ENCODE measurements at places on chromosomes 6 and 20.
A peak's percentile ranks its signal among the peaks of the same experiment; 100 is the strongest.

GRCh38 chr20:4519534-4519933, 202.2 kb upstream of the PRND start:
- no peaks in the 10 kb centered on the region for H3K36me3 ChIP-seq
- H3K4me3 ChIP-seq, result no peak overlapping the region
- DNase-seq, result no peak
- H3K27me3 ChIP-seq, result no peaks in the 10 kb centered on the region
- H3K27ac ChIP-seq, result no peak overlapping the region

DNA sequence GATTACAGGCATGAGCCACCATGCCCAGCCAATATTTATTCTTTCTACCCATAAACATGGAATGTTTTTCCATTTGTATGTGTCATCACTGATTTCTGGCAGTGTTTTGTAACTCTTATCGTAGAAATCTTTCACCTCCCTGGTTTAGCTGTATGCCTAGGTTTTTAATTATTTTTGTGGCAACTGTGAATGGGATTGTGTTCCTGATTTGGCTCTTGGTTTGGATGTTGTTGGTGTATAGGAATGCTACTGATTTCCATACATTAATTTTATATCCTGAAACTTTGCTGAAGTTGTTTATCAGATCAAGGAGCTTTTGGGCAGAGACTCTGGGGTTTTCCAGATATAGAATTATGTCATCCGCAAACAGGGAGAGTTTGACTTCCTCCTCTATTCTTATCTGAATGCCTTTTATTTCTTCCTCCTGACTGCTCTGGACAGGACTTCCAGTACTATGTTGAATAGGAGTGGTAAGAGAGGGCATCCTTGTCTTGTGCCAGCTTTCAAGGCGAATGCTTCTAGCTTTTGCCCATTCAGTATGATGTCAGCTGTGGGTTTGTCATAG, 198.6 kb downstream of the ZDHHC14 start:
- peaks cover 3% of the 10 kb centered on the region for H3K4me1 ChIP-seq
- no peaks in the 10 kb centered on the region for H3K27me3 ChIP-seq
- no peaks in the 10 kb centered on the region for H3K36me3 ChIP-seq
- no peak overlapping the region for H3K4me3 ChIP-seq
- peak overlapping the region; percentile 26 for H3K27ac ChIP-seq

DNA sequence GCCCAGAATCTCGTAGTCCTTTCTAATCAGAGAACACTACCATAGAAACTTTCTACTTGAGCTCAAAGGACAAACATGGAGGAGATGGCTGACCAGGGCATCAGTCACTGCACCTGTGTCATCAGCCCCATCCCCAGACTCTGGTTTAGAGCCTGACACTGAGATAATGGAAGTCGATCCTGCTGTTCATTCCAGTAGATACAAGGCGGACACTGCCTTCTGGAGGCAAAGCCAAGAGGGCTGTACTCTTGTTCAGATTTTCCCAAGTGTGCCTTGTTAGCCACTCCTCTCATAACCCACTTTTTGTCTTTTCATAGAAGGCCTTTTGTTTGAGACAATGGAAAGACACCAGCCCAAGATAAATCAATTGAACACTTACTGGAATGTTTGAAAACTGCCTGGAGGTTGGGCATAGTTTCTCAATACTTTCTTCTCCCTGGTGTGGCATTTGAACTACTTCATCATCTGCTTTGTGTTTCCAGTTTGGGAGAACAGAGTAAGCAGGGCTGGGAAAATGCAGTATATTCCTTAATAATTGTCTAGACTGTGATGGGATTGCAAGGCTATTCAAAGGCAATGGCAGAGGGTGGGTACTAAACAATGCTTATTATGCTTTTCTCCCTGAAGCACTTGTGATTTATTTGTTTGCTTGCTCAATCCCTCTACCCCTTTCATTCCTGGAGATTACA, 99.7 kb downstream of the CLIC5 start:
- H3K36me3 ChIP-seq, result no peaks in the 10 kb centered on the region
- H3K4me1 ChIP-seq, result no peaks in the 10 kb centered on the region
- no peak overlapping the region for H3K27ac ChIP-seq
- H3K4me3 ChIP-seq, result no peak overlapping the region
- DNase-seq, result no peak

GRCh38 chr20:1108437-1108920, 9.9 kb upstream of the PSMF1 start:
- DNase-seq, result no peak
- no peak overlapping the region for H3K4me3 ChIP-seq
- H3K36me3 ChIP-seq, result no peaks in the 10 kb centered on the region
- no peak overlapping the region for H3K27ac ChIP-seq

- H3K36me3 ChIP-seq, result no peaks in the 10 kb centered on the region
- no peak for DNase-seq
- no peak overlapping the region for H3K4me3 ChIP-seq
- no peak overlapping the region for H3K27ac ChIP-seq
- H3K27me3 ChIP-seq, result no peaks in the 10 kb centered on the region
These were observed 1288.1 kb upstream of the MAP3K7 start for GRCh38 chr6:91874971-91875370.

DNA sequence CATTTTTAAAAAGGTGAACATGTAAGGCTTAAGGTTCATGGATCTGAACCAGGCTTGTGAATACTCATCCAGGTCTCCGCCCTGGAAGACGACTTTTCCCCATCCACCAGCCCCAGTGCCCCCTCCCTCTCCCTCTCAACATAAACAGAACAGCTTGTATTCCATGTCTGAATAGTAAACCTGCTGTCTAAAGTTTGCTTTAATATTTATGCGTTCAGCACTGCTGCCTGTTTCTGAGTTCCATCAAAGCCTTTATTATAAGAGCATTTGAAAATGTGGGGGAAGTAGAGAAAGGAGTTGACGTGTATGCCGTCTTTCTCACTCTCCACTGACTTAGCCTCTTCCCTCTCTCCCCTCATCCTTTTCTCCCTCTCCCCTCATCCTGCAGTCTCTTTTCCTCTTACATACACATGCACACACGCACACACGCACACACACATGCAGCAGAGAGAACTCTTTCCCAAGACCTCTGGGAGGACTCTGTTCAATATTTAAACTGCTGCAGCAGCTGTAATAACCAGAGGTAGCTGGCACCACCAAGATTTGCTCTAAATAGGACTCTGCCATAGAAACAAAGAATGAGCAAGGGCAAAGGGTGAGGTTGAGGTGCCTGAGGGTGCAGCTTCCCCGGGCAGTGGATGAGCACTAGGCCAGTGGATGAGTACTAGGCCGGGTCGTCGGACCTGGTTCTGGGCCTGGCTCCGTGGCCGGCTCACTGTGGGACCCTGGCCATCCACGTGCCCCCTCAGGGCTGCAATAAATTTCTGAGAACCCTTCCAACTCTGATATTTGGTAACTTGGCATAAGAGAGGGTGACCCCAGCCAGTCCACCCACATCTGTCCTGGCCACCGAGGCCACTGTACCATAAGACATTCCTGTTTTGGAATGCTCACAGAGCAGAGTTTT, 35.4 kb upstream of the VSTM2L start:
- H3K36me3 ChIP-seq, result peaks cover 14% of the 10 kb centered on the region
- no peaks in the 10 kb centered on the region for H3K4me1 ChIP-seq
- H3K27me3 ChIP-seq, result no peaks in the 10 kb centered on the region
- no peak for DNase-seq
- no peak overlapping the region for H3K4me3 ChIP-seq

DNA sequence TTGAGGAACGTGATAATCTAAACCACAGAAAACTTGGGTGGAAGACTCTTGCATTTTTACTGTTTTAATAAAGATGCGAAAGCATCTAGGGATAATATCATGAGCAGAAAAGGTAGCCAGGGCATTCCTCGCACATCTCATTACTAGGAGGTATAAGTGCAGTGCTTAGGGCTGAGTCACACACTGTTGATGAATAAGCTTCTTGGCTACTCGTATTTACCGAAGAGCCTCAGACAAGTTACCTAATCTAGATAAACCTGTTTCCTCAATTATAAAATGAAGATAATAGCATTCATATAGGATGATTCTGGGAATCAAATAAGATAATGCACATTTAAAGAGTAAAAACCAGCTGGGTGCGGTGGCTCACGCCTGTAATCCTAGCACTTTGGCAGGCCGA, 780 bp upstream of the KIAA0319 start:
- H3K4me1 ChIP-seq, result peaks cover 18% of the 10 kb centered on the region
- no peaks in the 10 kb centered on the region for H3K36me3 ChIP-seq
- H3K27me3 ChIP-seq, result peaks cover 5% of the 10 kb centered on the region

- H3K27ac ChIP-seq, result no peak overlapping the region
- H3K36me3 ChIP-seq, result no peaks in the 10 kb centered on the region
- H3K27me3 ChIP-seq, result no peaks in the 10 kb centered on the region
- no peaks in the 10 kb centered on the region for H3K4me1 ChIP-seq
- H3K4me3 ChIP-seq, result no peak overlapping the region
- no peak for DNase-seq
These were observed 41.2 kb upstream of the REV3L start for GRCh38 chr6:111524252-111524651.

GRCh38 chr6:15528870-15529269, 134.0 kb downstream of the DTNBP1 start:
- H3K4me3 ChIP-seq, result no peak overlapping the region
- no peak overlapping the region for H3K27ac ChIP-seq
- peaks cover 6% of the 10 kb centered on the region for H3K36me3 ChIP-seq
- no peaks in the 10 kb centered on the region for H3K4me1 ChIP-seq

- H3K27ac ChIP-seq, result no peak overlapping the region
- DNase-seq, result no peak
- H3K4me3 ChIP-seq, result no peak overlapping the region
- H3K27me3 ChIP-seq, result no peaks in the 10 kb centered on the region
- no peaks in the 10 kb centered on the region for H3K36me3 ChIP-seq
These were observed 133.7 kb upstream of the TBX18 start for GRCh38 chr6:84897988-84898594.

- no peak overlapping the region for H3K27ac ChIP-seq
- no peaks in the 10 kb centered on the region for H3K4me1 ChIP-seq
- no peak for DNase-seq
- H3K4me3 ChIP-seq, result no peak overlapping the region
- no peaks in the 10 kb centered on the region for H3K36me3 ChIP-seq
These were observed 260.3 kb downstream of the ALDH8A1 start for GRCh38 chr6:134689641-134690040.

GRCh38 chr20:57787990-57788781, 78.4 kb upstream of the PMEPA1 start:
- H3K4me3 ChIP-seq, result no peak overlapping the region
- H3K36me3 ChIP-seq, result no peaks in the 10 kb centered on the region
- no peak overlapping the region for H3K27ac ChIP-seq
- DNase-seq, result no peak

DNA sequence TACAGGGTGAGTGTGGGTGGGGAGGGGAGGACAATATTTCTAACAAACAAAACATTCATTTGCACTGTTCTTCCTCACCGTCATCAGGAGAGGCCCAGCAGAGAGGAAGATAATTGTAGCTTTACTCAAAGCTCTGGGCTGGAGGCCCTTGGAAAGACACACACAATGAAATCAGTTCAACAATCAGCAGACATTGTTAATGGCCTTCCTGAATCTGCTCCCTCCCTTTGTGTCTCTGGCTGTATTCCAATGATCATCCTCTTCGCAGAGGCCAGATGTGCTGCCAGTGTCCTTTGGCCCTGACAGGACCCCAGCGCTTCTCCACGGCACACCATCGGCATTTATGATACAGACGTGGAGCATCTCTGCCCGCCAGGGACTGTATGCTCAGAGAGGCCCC, 44.6 kb upstream of the LRFN2 start:
- H3K4me3 ChIP-seq, result no peak overlapping the region
- no peak overlapping the region for H3K27ac ChIP-seq
- no peaks in the 10 kb centered on the region for H3K36me3 ChIP-seq

GRCh38 chr6:103870970-103871369, 988.7 kb downstream of the HACE1 start:
- no peak overlapping the region for H3K4me3 ChIP-seq
- no peaks in the 10 kb centered on the region for H3K36me3 ChIP-seq
- DNase-seq, result no peak
- H3K4me1 ChIP-seq, result no peaks in the 10 kb centered on the region
- no peak overlapping the region for H3K27ac ChIP-seq

- no peak for DNase-seq
- no peak overlapping the region for H3K4me3 ChIP-seq
- peaks cover 14% of the 10 kb centered on the region for H3K4me1 ChIP-seq
- no peak overlapping the region for H3K27ac ChIP-seq
- no peaks in the 10 kb centered on the region for H3K36me3 ChIP-seq
These were observed 123.2 kb downstream of the RFPL4B start for GRCh38 chr6:112470376-112470775.

- no peaks in the 10 kb centered on the region for H3K4me1 ChIP-seq
- no peaks in the 10 kb centered on the region for H3K27me3 ChIP-seq
- no peak for DNase-seq
- H3K36me3 ChIP-seq, result no peaks in the 10 kb centered on the region
- no peak overlapping the region for H3K27ac ChIP-seq
These were observed 60.8 kb upstream of the SSTR4 start for GRCh38 chr20:22974354-22974753.

- H3K27me3 ChIP-seq, result no peaks in the 10 kb centered on the region
- H3K27ac ChIP-seq, result no peak overlapping the region
- DNase-seq, result no peak
- no peak overlapping the region for H3K4me3 ChIP-seq
These were observed 20.2 kb upstream of the CD93 start for GRCh38 chr20:23106271-23106851.

DNA sequence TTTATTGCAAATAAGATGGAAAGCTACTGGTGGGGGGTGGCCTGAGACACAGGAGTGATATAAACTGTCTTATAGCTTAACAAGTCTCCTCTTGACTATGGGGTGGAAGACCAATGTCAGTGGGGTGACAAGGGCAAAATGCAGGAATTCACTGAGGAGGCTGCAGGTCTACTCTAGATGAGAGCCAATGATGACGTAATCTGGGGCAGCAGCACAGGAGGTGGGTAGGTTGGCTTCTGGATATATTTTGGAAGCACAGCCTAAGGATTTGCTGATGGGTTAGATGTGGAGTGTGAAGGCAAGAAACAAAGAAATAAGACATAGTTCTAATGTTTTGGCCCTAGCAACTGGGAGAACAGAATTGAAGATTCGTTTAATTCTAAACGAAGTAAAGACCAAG, 253.2 kb downstream of the PTPRT start:
- no peaks in the 10 kb centered on the region for H3K36me3 ChIP-seq
- DNase-seq, result no peak
- no peak overlapping the region for H3K27ac ChIP-seq

DNA sequence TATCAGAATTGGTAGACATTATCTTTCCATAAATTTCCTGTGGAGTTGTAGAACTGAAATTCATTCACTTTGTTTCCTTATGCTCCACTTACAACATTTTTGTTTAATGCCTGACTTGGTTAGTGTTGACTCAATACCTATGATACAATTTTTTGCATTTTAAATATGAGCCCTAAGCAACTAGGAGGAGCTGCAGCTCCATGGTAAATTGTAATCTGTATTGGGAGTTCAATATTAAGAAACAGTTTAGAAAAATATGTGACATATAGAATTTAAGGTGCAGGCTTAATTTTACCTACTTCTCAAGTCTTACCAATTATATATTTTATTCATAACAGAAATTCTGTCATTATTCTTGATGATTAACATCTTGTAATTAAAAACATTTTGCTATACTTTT, 868.3 kb downstream of the EYS start:
- no peak overlapping the region for H3K4me3 ChIP-seq
- no peaks in the 10 kb centered on the region for H3K36me3 ChIP-seq
- no peak overlapping the region for H3K27ac ChIP-seq
- DNase-seq, result no peak
- no peaks in the 10 kb centered on the region for H3K27me3 ChIP-seq

- no peak overlapping the region for H3K27ac ChIP-seq
- no peak overlapping the region for H3K4me3 ChIP-seq
- H3K27me3 ChIP-seq, result no peaks in the 10 kb centered on the region
- peaks cover 3% of the 10 kb centered on the region for H3K4me1 ChIP-seq
- no peaks in the 10 kb centered on the region for H3K36me3 ChIP-seq
These were observed 269.1 kb downstream of the CD83 start for GRCh38 chr6:14386668-14387067.
